ENCODE measurements at places on chromosomes 5 and 9.
A peak's percentile ranks its signal among the peaks of the same experiment; 100 is the strongest.

DNA sequence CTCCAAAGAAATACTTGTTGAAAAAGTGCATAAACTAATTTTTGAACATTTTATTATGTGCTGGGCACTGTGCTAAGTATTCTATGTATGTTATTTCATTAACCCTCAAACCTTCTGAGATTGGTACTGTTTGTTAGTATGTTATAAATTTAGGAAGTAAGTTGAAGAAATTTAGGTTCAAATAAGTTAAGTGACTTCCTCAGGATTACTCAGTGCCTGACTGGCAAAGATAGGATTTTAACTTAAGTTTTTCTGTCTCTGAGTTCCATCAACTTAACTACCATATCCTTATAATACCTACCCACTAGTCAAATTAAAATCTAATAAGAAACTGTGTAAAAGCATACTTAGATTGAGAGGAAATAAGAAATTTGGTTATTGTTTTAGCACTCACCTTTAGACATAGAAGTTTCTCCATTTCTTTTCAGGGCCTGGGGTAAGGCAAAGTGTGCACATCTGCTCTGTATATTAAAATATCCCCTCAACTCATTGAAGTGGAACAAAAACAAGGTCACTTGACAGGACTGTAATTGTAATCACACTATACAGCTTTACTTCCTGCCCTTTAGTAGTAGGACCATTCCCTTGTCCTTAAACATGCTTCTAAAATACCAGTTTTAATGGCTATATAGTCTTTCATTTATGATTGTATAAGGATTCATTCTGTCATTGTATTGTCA is 15.2 kb downstream of the TGFBR1 start:
- no peak for DNase-seq

GRCh38 chr9:134174073-134174449 is 9.7 kb upstream of the RNU6ATAC start:
- peak; percentile 66 for DNase-seq

DNA sequence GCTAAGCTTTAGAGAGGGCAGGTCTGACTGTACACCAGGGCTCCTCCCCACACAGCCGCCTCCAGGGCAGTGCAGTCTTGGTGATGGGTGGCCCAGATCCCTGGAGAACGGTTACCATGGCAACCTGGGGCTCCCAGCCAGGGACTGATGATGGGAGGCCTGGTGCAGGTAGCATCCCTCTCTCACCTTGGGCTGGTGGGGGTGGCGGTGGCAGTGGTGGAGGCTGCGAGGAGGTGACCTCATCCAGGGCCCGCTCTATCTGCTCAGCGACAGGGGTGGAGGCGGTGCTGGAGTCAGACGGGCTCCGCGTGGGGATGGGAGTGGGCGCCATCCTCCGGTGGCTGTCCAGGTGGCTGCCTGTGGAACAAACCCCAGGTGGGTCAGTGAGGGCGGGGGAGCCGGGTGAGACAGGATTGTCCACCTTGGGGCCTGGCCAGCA is 12.3 kb downstream of the PRR7 start:
- peak; percentile 73 for DNase-seq

GRCh38 chr5:133129289-133129688 is 77.5 kb downstream of the HSPA4 start:
- no peak for DNase-seq

DNA sequence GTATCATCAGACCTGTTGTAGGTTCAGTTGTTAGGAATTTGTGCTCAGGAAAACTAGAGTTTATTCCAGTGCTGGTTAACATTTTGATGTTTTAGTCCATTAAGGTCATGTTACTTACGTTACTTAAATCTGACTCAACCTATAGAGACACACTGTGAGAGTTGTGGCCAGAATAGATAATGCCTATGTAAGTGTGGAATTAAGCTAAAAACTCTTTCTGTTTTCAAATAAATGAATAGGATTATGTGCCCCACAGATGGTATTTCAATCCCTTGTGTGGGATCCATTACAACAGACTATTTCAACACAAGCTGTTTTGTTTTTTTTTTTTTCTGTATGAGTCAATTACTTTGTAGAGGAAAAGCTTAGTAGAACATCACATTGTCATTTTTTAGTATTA is 68.1 kb downstream of the MEGF10 start:
- DNase-seq, result no peak

DNA sequence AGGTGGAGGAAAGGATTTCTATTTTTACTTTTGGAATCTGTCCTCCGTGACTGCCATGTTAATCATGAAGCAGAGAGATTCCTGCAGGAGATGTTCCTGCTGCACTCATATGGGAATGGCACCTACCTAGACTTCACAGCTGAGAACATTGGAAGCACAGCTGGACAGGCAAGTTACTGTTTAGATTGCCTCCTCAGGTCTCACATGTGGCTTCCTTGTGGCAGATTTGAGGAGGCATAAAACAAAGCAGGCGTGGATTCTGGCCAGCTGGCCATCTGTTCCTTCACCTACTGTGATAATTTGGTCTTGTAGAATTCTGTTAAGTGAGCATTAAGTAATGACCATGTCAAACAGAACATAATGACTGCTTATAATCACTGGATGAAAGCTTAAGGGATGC is 193.4 kb downstream of the EDIL3 start:
- no peak for DNase-seq

- no peak for DNase-seq
These were observed 124.7 kb downstream of the ALDH1A1 start for GRCh38 chr9:72827950-72828731.

- DNase-seq, result no peak
These were observed 4.2 kb upstream of the NINJ1 start for GRCh38 chr9:93138171-93138764.

DNA sequence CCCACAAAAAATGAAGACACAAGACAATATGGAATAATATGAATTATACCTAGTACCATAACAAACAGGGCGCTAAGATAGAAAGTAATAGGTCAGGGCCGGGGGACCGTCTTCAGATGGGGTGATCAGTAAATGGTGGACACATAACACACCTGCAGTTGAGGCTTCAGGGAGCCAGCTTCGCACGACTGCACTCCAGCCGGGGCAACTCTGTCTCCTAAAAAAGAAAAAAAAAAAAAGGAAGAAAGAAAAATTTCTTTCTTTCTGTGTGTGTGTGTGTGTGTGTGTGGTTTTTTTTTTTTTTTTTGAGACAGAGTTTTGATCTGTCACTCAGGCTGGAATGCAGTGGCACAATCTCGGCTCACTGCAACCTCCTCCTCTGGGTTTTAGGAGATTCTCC is 75.0 kb upstream of the HSPA9 start:
- no peak for DNase-seq

GRCh38 chr5:172410160-172410559 is 44.2 kb downstream of the SH3PXD2B start:
- no peak for DNase-seq

DNA sequence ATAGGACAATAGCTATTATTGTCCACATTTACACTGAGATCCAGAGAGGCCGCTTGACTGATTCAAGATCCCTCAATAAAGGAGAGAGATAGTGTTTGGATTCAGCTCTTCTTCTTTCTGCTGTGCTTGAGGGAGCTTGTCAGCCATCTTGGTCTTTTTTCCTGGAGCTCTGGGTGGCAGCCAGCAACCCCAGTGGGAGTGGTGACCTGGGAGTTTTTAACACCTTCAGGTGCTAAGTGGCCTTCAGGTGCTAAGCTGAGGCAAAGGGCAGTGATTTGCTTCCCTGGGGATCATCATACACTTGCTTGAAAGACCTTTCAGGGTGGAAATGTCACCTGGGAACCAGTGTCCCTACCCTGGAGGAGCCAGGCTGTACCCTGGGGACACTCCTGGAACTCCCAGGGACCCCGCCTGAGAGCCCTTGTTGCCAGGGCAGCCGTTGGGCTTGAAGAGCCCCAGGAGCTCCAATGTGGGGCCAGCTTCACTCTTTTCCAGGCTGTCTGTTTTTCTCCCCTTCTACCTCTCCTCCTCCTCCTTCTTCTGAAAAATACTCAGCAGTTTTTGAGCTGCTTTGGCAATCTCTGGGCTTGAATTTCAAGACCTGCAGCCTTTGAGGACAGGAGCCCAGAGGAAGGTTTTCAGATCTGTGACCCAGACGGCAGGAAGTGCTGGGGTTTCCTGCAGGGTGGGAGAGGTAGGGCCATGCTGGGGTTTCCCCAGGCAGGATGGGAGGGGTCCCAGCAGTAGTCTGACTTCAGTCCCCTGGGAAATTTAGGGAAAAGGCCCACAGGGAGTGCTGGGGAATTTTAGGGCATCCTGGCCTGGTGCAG is 59.7 kb downstream of the FGF18 start:
- no peak for DNase-seq

GRCh38 chr5:133917785-133918184 is 50.6 kb downstream of the C5orf15 start:
- DNase-seq, result no peak

DNA sequence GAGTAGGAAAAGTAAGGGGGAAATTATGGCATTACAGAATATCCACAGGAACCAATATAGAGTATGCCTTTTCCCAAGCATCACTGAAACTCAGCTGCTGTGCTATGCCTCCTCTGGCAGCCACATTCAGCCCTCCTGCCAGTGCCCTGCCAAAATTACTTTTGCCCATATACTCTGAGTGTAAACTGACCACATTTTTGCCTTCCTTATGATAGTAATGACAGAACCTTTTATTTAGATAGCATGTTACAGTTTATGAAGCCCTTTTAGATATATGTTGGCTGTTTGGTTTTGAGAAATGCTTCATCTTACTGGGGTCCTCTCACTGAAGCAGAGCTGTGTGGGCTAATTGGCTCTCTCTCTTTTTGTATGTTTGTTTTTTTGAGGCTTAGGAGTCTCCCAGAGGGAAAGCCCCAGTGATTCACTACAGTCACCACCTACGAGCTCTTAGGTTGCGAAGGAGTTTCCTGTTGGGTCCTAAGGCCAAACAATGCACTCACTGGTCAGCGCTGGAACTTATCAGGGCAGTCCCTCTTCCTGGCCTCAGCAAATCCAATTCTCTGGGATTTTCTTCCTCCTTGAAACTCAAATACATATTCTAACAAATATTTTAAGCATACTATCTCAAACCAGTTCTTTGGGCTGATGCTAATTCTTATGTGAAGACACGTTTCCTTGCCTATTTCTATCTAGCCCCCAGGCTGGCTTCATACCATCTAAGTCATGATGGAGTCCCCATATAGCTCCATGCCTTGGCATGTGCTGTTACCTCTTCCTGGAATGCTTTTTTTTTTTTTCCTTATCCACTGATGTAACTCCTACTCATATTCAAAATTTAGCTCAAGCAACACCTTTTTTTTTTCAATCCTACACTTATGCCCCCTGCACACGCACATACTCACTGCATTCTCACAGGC is 3.7 kb downstream of the PHF24 start:
- no peak for DNase-seq

Measured in sigmoid colon (tissue), 7 donors.